ENCODE measurements at places on chromosomes 7 and 10.
A peak's percentile ranks its signal among the peaks of the same experiment; 100 is the strongest.

DNA sequence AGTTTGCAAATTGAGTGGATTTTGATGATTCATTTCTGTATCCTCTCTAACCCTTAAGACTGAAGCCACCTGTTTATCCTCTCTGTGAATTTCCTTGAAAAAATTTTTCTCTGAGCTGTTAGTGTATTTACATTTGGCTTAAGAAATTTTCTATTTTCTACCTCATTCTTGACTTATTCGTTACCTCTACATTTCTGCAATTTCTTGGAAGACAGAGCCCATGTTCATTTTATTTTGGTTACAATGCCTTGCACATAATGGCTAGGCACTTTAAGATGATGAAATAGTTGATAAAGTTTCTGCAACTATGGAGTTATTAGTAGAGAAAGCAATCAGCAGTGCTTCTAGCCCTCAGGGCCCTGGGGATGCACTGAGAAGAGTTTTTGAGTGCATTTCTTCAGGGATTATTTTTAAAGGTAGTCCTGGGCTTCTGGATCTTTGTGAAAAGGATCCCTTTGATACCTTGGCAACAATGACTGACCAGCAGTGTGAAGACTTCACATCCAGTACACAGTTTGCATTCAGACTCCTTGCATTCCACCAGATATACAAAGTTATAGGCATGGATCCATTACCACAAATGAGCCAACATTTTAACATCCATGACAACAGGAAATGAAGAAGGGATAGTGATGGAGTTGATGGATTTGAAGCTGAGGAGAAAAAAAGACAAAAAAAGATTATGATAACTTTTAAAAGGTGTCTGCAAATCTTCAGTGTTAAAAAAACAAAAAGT, 68.2 kb downstream of the CH25H start:
- DNase-seq, result no peak

DNA sequence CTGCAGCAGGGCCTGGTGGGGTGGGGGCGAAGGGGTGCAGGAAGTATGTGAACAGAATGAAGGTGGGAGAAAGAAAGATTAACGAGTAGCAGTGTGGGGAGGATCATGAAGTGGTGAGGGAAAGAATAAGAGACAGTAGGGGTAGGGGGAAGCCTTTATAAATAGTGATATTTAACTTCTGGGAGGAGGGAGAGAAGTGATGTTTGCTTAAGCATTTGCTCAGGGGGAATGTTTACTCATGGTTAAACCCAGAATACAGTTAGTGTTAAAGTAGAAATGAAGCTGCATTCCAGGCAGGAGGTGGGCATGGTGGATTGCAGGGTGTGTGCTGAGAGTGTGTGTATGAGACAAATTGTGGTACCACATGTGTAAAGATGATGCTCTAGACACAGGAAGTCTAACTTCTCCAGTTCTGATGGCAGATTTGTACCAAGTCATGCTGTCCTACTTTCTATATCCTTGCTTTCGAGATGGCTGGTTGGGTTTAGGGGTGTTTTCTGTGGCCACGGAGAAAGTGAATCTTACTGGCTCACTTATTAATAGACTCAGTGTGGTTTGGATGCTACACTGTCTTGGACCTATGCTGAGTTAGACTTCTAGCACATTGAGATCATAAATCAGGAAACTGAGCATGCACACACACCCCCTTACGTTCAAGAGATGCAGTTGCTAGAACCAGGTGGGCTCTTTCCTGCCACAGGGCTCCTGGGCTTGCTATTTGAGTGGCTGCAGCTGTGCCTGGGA, 10.6 kb upstream of the DNMBP start:
- DNase-seq, result no peak

- no peak for DNase-seq
These were observed 1691.6 kb upstream of the LRRTM3 start for GRCh38 chr10:65234261-65234660.

DNA sequence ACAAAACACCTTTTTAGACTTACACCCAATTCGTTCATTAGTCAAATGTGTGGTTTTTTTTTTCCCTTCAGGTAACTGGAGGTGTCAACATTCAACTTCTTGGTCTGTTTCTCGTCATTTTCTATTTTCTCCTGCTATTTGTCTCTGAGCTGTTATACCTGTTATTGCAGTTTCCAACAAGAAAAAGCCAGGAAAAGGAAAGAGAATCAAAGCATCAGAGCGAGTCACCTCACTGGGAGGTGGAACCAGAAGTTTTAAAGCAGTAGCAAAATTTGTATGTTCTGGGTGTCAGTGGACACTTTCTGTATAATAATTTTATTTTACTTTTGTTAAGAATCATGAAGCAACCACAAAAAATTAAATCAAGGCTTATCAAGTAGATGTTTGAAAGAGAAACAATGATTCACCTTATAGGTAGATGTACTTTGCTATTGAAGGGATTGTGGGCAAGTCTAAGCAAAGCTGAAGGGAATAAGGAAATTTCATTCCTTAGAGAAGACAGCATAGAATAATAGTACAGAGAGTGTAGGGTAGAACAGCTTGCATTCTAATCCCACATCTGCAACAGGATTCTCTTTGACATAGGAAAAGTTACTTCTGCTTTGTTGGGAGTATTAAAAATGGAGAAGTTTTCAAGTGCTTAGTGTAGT, 675.8 kb downstream of the PCDH15 start:
- DNase-seq, result no peak

- peak; percentile 46 for DNase-seq
These were observed 1.6 kb downstream of the SPOCK2 start for GRCh38 chr10:72086466-72087391.

DNA sequence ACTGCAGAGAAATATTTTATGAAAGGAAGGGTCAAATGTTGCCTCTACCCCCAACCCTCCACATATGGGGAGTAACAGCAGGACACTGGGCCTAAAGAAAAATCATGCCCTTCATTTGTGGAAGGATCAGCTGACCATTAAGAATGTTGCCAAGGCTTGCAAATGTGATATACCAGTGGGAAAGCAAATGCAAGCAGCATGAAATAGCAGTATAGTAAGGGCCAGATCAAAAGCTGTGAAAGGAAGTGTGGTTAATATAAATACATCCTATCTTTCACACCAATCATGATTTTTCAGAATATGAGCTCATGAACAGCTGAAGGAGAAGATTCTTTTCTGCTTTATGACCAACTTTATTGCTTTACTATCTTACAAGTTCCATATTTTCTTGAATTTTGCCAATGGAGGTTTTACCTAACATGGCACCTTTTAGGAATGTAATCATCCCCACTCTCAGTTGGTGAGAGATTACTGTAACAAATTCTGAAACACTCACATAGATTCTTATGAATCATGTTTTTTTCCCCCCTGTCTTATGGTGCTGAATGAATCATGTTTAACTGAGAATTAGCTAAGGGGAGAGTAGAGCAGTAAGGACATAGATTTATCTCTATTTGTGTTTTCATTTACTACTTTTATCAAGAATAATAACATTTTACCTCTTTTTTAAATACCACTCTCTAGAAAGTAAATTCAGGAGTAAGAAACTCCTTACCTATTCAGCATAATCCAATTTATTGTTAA, 12.1 kb upstream of the ATAD1 start:
- DNase-seq, result no peak

GRCh38 chr7:7617550-7617949, 23.0 kb upstream of the UMAD1 start:
- no peak for DNase-seq

DNA sequence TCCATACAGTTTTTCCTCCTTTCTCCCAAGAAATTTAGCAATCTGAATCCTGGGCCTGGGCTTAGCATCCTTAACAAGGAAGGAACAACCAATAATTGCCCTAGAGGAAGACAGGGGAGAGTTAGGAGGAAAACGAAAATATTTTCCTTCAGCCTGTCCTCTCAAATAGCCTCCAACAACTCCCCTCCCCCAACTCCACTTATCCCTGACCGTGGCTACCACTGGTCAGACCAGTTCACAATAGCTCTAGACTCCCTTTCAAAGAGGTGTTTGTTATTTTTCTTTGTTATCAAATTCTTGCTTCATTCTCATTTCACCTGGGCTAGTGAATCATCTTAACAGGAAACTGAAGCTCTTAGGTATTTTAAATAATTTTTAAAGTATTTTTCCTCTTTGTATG, 114.1 kb downstream of the CPED1 start:
- DNase-seq, result no peak

Measured in activated naive CD4-positive, alpha-beta T cell treated with anti-CD3 and anti-CD28 coated beads, Interleukin-2, amount 50 U/mL, for 72 hours (primary cell).